ENCODE measurements at places on chromosomes 5 and 9.

DNA sequence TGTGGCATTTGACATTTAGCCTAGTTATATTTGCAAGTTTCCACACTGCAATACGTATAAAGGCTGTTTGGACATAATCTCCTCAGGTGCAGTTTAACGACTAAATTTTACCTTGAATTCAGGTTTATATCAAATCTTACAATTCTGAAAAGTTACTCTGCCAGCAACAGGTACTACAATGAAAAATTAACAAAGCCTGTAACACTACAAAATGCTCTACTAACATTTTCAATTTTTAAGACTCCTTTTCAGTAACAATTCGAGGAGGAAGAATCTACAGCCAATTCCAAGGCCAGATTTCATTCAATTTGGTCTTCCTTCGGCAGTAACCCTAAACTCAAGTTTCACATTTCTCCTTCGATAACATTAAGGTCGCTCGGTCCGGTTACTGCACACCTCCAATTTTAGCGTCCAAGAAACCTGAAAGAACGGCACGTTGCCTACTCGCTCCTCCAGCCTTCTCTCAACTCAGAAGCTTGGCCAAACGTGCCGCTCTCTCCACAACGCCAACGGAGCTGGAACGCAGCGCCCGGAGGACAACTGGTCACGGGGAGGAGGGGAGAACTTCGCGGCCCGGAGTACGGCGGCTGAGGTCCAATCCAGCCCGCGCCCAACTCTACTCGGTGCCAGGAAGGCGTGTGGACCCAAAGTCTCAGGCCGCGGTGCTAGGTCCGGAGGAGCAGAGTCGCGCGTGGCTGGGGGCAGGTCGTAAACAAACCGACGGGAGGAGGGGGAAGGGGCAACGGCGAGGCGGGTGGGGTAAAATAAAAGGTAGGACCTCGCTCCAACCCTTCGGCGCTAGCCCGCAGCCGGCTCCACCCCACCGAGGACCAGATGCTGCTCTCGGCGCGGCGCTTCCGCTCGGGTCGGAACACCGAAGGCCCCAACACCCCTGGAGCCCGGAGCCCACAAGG lies 681 bp downstream of the FNIP1 start:
- peak; percentile 11 for DNase-seq

GRCh38 chr5:146006470-146007190 lies 70.3 kb downstream of the SH3RF2 start:
- no peak for DNase-seq

GRCh38 chr9:16029046-16029615 lies 476.3 kb downstream of the CCDC171 start:
- no peak for DNase-seq

GRCh38 chr9:131831380-131832165 lies 91.7 kb upstream of the RAPGEF1 start:
- no peak for DNase-seq

GRCh38 chr9:37574241-37574721 lies 1.9 kb downstream of the FBXO10 start:
- DNase-seq, result no peak

DNA sequence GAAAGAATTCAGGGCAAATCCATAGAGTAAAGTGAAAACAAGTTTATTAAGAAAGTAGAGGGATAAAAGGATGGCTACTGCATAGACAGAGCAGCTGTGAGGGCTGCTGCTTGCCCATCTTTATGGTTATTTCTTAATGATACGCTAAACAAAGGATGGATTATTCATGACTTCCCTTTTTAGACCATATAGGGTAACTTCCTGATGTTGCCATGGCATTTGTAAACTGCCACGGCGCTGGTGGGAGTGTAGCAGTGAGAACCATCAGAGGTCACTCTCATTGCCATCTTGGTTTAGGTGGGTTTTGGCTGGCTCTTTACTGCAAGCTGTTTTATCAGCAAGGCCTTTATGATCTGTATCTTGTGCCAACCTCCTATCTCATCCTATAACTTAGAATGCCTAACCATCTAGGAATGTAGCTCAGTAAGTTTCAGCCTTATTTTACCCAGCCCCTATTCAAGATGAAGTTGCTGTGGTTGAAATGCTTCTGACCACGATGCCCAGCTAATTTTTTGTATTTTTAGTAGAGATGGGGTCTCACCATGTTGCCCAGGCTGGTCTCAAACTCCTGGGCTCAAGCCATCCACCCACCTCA lies 42.1 kb downstream of the RFK start:
- DNase-seq, result no peak

DNA sequence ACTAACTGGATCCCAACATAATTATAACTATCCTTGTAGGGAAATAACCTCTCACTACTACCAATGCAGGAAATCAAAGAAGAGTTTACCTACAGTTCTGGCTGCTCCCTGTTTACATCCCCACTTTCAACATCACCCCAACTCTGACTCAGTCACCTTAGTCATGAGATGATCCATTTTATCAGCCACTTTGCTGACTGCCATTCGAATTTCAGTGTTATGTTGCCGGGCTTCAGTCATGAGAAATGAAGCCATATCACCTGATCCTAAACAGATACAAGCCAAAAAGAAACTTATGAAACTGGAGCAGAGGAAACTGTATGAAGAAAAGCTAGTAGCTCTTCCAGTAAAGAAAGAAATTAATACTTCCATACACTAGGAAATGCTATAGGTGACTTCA lies 33.7 kb downstream of the SLC31A2 start:
- DNase-seq, result no peak

- DNase-seq, result no peak
Measured at GRCh38 chr9:124843456-124844034, 9.7 kb upstream of the WDR38 start.

DNA sequence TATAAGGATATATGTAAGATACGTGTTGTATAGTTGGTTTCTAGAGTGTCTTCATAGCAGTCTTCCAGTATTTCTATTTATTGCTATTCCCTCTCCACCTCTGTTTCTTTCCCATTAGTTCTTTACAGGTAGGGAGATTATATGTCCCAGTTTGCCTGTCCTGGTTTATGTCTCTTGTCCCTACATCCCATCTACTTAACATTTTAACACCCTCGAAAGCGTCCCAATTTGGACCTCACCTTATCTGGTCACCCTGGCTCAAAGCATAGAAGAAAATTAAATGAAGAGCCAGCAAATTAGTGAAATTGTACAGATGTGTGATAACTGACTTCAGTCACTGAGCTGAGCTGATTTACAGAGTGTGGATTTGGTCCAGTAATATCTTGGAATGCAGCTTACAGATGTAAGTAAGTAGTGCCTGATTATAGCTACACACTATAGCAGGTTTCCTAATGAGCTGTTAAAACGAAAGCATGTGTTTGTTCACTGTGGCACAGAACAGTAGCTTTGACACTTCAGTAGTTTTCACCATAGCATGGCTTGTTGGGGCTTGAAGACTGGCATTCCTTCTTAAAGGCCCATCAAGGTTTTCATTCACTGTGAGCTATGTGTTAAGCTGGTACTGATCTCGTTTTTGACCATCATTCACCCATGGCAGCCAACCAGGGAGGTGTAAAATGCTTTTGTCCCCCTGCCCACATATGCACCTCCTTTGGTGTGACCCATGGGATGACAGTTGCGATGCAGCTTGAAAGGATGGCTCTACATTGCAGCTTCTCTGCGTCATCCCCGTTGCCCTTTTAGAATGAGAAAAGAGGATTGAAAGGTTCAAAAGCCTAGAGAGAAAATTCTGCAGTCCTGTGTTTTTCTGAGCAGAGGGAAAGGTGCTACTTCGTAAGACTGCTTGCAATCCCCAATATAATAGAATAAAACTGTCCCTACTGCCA lies 192.1 kb upstream of the DMRT1 start:
- no peak for DNase-seq

- no peak for DNase-seq
Measured at GRCh38 chr5:136191304-136192014, 1.5 kb downstream of the SMIM32 start.

DNA sequence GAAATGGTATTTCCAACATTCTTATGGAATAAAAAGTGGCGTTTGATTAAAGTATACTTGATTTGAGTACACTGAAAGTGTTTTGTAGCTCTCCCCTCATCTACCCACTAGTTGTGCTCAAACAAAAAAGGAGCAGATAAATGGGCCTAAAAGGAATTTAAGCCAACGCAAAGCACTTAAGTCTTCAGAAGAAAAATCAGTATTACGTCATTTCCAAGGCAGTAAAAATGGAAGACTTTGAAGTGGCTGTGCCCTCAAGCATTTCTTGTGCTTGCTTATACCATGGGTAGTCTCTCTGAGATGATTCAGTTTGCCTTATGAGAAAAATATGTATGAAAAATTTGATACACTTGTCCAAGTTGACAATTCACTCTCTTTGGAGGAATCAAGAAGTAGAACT lies 279.9 kb upstream of the CD180 start:
- no peak for DNase-seq

DNA sequence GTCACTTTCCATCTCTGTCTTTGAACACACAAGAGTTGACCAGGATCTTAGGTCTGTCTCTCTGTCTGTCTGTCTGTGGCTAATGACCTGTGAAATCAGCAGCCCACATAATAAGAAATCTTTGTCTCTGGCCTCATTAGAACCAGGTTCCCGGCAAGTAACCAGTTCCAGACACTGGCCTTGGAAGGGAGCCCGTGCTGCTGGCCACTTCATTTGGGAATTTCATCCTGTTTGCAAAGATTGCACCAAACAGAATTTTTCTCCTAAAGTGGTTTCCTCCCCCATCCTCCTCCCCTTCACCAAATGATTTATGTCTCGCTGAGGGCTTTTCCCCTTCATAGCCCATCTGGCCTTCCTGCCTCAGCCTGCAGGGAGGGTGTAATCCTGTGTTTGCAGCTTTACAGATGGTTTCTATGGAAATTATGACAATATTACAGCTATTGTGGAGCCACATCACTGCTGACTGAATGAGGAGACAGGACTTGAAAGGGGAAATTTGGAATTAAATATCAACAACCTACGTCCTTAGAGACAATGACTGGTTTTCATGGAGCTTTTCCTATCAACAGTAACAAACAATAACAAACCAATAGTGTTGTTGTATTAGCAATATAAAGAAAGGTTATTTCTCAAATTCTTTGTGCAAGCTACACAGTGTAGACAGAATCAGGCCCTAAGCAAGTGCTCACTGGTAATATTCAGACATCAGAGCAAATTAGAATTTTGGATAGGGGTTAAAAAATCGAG lies 25.7 kb downstream of the DPYSL3 start:
- no peak for DNase-seq

DNA sequence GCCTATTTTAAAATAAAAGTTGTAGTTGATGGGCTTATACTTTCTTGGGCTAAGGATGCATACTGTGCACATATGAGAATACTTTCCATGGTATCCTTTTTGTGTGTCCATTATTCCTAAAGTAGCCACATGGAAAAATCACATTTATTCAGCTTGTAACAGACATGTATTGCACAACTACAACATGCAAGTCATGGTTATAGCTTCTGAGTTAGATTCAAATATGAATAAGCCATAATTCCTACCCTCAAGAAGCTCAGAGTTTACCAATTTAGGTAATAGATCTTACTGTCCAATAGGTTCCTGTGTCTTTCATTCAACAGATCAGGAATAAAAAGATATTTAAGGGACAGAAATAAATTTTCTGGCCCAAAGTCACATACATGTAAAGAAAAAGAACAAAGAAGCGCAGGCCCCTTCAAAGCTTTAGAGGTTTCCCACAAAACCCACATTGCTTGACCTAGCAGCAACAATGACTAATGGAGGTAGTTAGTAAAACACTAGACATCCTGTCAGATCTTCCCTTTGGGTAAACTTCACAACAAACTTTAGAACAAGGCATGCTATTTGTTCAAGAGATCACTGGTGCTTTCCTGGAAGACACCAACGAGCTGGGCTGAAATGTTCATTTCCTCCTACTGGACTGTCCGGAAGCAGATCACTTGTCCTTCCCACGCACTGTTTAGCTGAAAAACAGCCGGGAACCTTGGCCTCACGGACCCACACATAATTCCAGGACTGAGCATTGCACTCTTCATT lies 78.4 kb upstream of the ITGA1 start:
- no peak for DNase-seq

DNA sequence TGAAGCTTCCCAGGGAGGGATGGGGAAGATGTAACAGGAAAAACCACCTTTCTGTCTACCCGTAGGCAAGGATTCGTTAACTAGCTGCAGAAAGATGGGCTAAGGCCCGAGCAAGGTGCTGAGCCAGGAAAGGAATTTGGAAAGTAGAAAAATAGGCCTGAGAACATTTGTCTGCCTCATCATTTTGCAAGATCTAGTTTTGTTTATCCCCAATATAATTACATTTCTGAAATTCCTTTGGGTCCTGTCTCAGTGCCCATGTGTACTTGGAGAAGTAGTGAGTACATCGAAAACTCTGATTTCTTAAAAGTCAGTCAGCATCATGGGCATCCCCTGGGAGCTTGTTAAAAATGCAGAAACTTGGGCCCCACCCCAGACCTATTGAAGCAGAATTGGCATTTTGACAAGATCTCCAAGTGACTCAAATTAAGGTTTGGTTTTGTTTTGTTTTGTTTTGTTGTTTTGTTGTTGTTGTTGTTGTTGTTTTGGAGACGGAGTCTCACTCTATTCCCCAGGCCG lies 52.1 kb upstream of the CEMIP2 start:
- DNase-seq, result no peak

- no peak for DNase-seq
Measured at GRCh38 chr5:38559428-38559827, 3.0 kb upstream of the LIFR start.

DNA sequence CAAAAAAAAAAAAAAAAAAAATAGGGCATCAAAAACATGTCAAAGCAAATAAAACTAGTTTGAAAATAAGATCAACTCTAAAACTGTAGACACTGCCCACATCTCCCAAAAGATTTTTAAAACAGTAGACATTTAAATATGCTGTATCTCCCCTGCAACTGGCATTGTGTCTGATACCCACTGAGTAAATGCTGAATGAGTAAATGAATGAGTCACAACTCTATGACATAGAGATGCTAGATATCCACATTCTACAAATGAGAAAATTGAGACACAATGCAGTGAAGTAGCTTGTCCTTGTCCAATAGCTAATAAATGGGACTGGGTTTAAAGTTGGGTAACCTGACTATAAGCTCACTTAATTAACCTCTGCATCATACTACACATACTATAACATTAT lies 14.1 kb upstream of the MAP1B start:
- no peak for DNase-seq

GRCh38 chr5:107483231-107484024 lies 187.3 kb downstream of the EFNA5 start:
- no peak for DNase-seq

Data from activated CD4-positive, alpha-beta T cell treated with anti-CD3 and anti-CD28 coated beads, Interleukin-2, amount 50 U/mL, for 4 hours (primary cell).